Aorta (tissue), 5 donors: ENCODE measurements at places on chromosomes 1 and 21. TPM values are rescaled to one million over a fixed set of nuclear protein-coding genes. Genes with fewer than 3 reads are reported as not detected.

The SPRR2G gene
- total RNA-seq: not detected

The CRYAA gene
- not detected for total RNA-seq

The SLC37A1 gene
- total RNA-seq: 6.5 TPM

The AMY2B gene
- total RNA-seq: 27.3 TPM

The FCRL6 gene
- 1.7 TPM for total RNA-seq

The EFNA3 gene
- total RNA-seq: 1.8 TPM

The CAPZA1 gene
- 105 TPM for total RNA-seq

The OR2L3 gene
- 0.21 TPM for total RNA-seq

The EYA3 gene
- total RNA-seq: 20.9 TPM

The L1TD1 gene
- total RNA-seq: 0.68 TPM

The PRPF38A gene
- total RNA-seq: 34.7 TPM

The NR1I3 gene
- total RNA-seq: not detected

The RAB7B gene
- total RNA-seq: 1.7 TPM

The SELENOF gene
- 169 TPM for total RNA-seq

GRCh38 chr1:41558761-41559171 lies 74.3 kb upstream of the EDN2 start:
- peak; percentile 70 for DNase-seq

DNA sequence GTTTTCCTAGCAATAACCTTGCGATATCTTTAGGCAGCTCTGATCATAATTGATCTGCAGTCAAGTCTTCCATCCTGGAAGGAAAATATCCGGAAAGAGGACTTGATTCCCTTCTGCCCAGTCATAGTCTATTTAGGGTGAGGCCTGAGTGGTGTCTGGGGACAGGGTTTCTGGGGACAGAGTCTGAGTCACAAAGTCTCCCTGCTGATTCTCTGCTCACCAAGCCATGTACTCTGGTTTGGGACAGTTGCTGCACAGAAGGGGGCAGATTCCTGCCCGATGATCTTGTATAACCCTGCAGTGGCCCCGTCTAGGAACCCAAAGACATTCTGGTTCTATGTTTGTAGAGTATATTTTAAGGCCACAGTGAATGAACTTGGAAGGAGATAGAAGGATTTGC lies 178.8 kb downstream of the KCNJ6 start:
- no peak for DNase-seq

- no peak for DNase-seq
These were observed 281.4 kb downstream of the RPS6KC1 start for GRCh38 chr1:213332491-213332890.

DNA sequence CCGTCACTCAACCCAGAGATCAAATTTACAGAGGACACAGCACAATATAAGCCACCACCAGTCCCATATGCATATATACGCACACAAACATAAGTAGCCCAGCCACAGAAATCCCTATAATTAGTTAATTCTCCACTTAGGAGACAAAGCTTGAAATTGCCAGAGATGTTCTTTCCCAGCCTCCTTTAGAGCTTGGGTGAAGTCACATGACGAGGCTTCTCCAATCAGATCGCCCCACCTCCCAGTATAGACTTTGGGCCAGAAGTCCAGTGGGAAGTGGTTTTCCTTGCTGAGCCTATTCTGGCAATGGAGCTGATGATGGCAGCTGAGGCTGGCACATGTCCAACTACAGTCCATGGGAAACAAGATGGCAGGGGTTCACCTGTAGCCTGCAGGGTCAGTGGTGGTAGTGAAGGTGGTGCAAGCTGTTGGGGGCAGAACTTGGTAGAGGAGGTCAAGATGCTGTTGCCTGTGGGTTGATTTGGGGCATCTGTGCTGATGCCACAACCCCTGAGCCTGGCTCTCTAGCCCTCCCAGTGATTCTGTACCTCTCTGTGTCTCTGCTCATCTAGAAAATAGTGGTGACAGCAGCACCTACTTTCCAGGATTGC lies 535.9 kb downstream of the MATN1 start:
- no peak for DNase-seq

GRCh38 chr1:192554904-192555303 lies 20.7 kb upstream of the RGS1 start:
- DNase-seq: no peak

DNA sequence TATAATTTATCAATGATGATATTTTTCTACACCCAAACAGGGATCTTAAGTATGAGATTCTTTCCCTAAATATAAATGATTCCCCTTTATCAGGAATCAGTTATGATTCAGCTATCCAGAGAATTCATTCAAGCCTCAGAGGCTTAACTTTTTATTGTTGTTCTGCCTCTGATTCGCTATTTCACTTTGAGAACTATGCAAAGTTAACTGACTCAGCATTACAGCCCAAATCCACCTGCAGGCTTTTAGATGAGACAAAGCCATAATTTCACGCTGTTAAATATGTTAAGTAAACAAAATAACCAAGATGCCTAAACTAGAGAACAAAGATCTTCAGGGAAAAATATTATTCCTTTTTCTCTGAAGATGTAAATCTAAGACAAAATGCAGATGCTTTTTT lies 8.5 kb downstream of the SCYL3 start:
- DNase-seq: no peak

DNA sequence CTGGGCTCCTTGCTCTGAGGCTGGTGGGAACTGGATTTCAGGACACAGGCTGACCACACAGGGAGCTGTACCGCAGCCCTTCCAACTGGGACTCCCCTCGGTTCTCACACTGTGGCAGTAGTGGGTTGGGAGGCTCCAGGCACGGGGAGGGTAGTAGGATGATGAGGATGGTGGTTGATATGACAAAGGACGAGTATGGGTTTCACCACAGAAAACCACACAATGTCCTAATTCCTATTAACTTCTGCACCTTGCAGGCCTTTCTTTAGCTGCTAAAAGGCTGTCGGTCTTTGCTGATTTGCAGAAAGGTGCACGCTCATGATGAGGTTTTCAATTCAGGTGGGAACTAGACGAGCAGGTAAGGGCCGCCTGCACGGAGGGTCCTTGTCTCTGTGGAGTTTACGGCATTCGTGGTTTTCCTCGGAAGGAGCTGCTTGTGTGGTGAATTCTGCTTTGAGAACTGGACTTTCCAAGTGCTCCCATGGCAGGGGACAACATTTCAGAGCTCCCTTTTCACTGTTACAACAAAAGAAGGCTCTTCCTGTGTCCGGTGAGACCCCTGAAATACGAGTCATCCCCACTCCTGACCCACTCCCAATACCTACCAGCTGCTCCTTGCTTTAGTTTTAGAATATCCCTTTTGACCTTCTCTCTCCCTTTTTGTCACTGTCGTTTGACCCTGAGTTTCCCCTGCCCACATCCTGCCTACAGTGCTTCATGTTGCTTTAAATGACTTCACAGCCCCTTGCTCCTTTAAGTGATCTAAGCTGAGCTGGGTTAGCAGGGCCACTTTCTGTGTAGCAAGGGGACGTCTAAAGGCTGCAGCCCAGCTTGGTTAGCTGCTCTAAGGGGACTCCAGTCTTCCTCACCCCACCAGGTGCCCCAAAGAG lies 125.1 kb downstream of the MRPS6 start:
- DNase-seq: no peak

GRCh38 chr1:234108921-234109320 lies 204.4 kb downstream of the SLC35F3 start:
- no peak for DNase-seq

- peak; percentile 97 for DNase-seq
These were observed at the start of gene CENPF for GRCh38 chr1:214602764-214603657. CENPF (plus strand) TSS chr1:214603195; CDS start chr1:214613755, 10,560 bp downstream.

GRCh38 chr1:153945131-153945794 lies 1.3 kb downstream of the DENND4B start:
- DNase-seq: no peak

DNA sequence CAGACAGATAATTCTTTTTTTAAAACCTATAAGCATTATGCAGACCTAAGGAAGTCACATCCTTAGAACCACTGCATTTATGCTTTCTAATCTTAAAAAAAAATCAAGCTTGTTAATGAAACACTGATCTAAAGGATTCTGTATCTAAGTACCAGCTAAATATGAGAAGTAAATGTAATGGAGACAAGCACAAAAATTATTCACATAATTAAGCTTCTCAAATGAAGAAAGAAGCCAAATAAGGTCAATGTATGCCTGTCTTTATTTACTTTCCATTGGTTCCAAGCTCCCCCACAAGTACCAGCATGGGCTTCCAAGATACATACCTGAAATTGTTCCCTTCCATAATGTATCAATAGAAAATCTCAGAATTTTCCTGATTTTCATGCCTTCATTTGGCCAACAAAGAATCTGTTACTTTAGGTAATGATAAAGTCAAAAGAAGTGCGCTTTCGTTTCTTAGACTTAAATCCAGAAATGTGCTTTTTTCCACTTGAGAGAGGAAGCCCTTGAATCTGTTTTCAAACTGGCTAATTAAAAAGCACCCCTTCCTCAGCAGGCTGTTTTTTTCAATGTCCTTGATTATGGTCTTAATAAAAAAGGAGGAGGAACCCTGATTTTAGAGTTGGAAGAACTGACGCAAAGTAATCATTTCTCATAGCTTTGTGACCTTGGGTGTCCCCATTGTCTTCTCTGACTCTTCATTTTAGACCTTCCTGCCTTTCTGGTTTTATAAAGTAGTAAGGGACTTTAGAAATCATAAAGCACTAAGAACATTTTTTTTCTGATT lies 3.8 kb downstream of the RGS2 start:
- DNase-seq: no peak

DNA sequence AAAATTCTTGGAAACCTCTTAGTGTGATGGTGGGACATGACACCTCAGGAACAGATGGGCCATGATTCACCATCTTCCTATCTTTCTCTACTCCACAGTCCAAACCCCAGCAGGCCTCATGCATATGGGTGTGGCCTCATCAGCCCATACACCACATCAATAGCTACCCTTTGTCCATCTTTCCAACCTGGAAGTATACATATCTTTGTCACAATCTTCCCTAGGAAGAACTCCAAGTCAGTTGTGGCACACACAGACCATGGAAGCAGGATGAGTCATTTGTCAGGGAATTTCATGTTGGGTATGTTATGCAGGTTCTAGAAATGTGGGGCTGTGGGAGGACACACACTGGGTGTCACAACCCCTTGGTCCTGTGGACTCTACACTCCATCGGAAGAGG lies 30.5 kb upstream of the CLCA4 start:
- DNase-seq: no peak

DNA sequence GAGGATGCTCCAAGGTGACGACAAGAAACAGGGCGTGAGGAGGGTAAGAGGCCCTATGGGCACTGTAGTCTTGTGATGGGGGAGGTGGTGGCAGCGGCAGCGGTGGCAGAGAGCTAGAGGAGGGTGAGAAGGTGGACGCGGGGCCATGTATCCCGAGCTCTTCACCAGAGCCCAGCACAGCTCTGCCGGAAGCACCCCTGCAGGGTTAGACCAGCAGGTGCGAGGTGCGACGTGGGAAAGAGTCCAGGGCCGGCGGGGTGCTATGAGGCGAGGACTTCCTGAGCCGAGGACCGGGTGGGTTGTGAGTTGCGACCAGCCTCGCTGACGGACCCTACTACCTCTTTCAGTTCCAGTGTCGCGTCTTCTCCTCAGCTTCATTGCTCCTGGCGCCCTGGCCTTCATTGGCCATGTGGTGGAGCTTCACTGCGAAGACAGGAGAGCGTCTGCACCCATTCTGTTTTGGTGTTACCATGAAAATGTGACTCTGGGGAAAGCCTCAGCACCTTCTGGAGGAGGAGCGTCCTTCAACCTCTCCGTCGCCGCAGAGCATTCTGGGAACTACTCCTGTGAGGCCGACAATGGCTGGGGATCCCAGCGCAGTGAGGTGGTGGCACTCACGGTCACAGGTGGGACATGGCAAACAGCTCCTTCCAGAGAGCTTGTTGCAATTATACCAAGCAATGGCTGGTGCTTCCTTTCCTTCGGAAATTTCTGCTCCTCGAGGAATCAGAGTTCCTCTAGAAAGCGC lies 67.9 kb upstream of the KIRREL1 start:
- DNase-seq: no peak

- DNase-seq: peak; percentile 77
These were observed 69.0 kb downstream of the SLC35A3 start for GRCh38 chr1:100038660-100039287.

- no peak for DNase-seq
These were observed 51.7 kb upstream of the AJAP1 start for GRCh38 chr1:4602462-4603294.

DNA sequence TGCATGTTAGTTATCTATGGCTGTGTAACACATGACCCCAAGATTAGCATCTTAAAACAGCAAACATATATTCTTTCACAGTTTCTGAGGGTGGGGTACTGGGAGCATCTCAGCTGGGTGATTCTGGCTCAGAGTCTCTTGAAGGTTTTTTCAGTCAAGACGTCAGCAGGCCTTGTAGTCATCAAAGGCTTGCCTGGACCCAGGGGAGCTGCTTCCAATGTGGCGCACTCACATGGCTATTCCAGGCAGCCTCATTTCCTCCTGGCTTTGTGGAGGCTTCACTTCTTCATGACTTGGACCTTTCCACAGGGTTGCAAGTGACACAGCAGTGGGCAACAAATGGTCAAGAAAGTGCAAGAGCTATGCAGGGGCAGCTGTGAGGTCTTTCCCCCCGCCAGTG lies 114.7 kb downstream of the ACTL8 start:
- DNase-seq: no peak

DNA sequence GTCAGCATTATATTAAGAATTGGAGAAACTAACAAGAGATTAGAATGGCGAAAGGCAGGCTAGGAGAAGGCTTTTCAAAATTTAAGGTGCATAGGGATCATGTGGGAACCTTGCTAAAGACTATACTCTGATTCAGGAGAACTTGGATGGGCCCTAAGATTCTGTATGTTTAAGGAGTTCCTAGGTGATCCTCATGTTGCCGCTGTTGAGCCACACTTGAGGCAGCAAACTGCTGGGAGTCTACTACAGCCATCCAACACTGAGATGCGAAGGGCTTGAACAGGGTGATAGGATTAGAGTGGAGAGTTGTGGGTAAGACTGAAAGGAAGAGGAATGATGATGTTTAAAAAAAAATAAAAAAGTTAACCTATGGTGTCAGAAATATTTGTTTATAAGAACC lies 1013.2 kb downstream of the MRPL39 start:
- no peak for DNase-seq

GRCh38 chr1:230286890-230287269 lies 139.3 kb downstream of the PGBD5 start:
- DNase-seq: peak; percentile 46

DNA sequence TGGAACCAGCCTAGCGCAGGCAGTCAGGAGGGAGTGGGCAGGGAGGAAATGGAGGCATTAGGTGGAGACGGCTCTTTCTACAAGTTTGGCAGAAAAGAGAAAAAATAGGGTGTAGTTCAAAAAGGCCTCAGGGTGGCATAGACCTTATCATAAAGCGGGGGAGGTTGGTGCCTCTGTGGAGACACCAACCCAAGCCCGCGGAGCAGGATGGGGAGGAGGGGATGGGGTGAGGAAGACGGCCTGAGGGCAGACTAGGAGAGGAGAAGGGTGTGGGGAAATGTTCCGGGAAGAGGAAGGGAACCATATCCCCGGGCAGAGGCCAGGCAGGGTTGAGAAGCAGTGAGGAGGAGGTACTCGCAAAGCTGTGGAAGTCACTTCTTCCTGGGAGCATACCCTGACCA lies 17.4 kb upstream of the SHE start:
- no peak for DNase-seq

- no peak for DNase-seq
These were observed 293.8 kb downstream of the PLA2G4A start for GRCh38 chr1:187122566-187122965.

DNA sequence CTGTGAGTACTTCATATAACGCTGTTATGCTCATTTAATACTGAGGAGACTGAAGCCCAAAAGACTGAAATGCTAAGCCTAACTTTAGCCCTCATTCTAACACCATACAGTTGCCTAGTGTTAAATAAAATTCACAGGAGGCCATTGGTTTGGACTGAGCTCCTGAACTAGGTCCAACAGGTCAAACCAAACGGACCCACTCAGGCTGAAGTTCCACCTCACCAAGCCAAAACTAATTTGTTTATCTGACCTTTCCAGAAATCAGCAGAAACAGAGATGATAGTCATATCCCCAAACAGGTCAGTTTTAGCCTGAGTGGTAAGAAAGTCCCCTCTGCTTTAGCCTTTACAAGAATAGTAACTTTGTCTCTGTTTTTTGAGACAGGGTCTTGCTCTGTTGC lies 311.3 kb upstream of the ZP4 start:
- DNase-seq: no peak
